ENCODE measurements at places on chromosomes 2 and 18. TPM values are rescaled to one million over a fixed set of nuclear protein-coding genes. Genes with fewer than 3 reads are reported as not detected.

Gene PLGLB1
- 9.4 TPM for total RNA-seq

DNA sequence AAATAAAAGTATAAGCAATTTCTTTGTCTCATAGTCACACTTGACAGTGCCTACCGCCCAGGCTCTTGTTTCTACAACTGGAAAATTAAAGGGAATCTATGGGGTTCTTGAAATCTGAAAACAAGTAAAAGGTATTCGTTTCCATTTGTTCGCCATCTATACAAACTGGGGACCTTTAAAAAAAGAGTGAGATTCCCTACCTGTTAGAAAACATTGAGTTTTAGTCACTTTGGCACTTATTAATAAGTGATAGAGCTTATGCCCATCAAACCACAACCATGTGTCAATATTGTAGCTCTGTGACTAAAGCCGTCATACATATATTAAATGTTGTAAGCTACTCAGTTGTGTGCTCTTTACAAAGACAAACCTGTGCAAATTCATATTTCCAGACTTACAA lies 13.2 kb downstream of the FN1 start:
- DNase-seq, result no peak

- no peak for DNase-seq
Observed at GRCh38 chr2:184685999-184686841, 87.9 kb downstream of the ZNF804A start.

GRCh38 chr2:188600536-188601210 lies 309.0 kb downstream of the GULP1 start:
- no peak for DNase-seq

DNA sequence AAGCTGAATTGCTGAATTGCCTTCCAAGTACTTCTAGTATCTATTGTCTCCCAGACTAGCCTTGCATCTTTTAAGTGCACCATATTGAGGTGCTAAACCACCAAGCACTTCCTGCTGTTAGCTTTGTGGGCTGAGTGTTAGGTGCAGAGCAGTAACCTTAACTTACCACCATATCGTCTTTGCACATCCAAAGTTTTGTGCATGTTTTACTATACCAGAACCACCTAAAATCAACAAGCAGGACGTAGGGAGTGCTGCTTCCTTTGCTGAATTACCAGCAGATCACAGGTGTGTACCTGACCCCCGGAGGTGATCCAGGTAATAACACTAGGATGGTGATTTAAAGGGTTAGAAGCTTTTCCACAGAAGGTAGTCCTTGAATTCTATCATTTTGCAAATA lies 359.9 kb upstream of the HNRNPA3 start:
- no peak for DNase-seq

DNA sequence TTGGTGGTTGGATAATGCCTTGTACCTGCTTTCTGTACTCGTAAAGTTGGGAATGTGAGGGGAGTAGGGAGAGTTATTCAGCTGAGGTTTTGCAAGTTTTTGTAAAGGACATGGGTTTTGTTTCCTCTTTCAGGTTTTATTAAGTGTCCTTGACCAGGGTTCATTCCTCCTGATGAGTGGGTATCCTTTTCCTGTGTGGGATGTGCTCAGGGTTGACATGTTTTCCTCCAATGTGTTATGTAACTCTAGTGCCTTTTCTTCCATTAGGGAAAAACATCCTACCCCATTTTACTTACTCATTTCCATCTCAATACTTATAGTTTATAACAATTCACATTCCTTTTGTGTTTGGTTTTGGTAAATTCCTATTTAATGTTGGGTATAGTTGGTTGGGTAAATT lies 48.4 kb downstream of the OTX1 start:
- no peak for DNase-seq

DNA sequence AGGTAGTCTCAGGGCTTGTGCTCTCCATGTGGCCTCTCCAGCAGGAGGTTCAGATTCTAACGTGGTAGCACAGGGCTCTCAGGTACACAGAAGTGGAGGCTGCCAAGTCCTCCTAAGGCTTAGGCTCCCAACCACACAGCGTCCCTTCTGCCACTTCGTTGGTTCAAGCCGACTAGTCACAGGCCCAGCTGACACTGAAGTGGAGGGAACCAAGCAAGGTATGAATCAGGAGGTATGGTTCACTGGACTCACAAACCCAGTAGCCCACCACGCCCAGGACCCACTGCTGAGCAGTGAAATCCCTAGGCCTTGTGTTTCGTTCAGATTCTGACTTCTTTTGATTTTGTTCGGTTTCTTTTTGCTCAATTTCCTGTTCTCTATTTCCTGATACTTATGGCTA lies 46.0 kb upstream of the SEC11C start:
- DNase-seq, result no peak

Gene MAP4K3
- total RNA-seq, result 104 TPM

GRCh38 chr2:208983486-208983885 lies 440.4 kb upstream of the MAP2 start:
- DNase-seq, result no peak

GRCh38 chr2:196783431-196784094 lies 15.9 kb downstream of the GTF3C3 start:
- DNase-seq, result no peak

DNA sequence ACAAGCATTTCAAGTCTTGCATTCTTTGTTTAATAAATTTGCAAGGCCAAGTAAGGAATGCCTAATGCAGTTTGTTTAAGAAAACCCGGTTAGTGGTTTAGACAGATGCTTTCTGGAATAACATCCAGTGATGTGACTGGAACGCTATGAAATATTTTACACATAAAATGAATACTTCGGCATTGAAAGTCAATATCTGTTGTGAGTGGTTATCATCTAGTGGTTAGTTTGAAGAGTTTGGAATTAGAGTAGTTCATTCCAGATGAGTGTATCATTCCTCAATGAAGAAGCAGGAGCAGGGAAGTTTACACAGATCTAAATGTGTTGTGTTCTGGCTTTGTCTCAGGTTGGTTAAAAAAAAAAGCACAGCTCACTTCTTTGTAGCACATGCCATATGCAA lies 608.0 kb upstream of the PIK3C3 start:
- DNase-seq, result no peak

Gene USP14
- total RNA-seq, result 27.3 TPM

DNA sequence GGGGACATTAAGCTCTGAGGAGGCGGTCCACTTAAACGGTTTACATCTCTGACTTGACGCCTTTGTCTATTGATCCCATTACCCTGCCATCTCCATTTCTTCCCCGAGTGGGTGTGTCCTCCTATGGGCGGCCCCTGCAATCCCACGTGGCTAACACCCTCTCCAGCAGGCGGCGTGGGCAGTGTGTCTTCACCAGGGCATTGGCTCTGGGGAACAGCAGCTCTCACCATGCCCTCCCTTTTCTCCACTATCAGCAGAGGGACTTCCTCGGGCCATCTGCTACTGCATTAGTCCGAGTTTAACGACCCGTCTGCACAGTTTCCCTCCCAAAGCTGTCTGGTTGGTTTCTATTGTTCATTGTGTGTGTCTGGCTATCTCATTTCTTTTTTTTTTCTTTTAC lies 511.9 kb upstream of the NRP2 start:
- no peak for DNase-seq

Gene MROH2A
- not detected for total RNA-seq

DNA sequence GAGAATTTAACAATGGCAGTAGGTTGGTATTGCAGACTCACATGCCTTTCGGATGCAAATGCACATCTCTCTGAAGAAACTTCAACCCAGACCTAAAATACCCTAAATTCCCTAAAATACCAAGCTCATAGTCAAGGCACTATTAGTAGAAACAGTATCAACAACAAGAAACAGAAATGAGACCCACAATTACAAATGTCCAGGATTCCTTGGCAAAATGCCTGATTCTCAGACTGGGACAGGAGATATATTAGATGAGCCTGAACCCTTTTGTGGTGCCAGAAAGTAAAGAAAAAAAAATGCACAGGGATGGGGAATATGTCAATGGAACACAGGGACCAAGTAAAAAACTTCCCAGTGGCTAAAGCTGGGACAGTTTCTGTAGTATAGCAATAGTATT lies 77.2 kb downstream of the NAT8 start:
- DNase-seq, result no peak

GRCh38 chr2:46097714-46098480 lies 199.3 kb upstream of the EPAS1 start:
- peak; percentile 35 for DNase-seq

GRCh38 chr2:157986761-157987160 lies 110.6 kb upstream of the ACVR1 start:
- DNase-seq, result no peak

Gene MYCN
- 70.5 TPM for total RNA-seq

DNA sequence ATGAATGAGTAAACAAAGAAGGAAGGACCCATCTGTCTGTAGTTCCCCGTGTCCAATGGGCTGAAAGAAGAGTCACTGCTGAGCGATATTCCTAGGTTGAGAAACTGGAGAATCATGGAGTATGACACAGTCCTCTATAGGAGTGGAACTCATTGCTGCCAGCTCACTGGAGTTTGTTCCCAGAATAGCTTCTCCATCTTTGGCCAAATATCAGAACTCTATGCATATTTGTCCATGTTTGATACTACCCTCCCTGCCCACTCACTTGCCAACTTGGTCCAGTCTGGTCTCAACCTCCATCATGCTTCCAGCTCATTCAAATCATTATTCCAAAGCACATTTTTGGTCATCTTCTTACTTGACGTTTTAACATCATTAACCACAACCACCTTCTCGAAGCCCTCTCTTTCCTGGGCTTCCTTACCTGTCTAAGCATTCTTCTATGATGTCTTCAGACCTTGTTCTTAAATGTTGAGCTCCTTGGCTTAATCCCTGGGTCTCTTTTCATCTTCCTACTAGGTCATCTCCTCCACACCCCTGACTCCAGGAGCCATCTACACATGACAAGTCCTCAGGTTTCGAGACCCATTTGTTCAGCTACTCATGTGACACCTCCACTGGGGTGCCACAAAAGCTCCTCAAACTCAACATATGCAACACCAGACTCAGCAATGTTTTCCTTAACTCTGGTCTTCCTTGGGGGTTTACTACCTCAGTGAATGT lies 221.6 kb downstream of the MYCN start:
- DNase-seq, result no peak

Gene KIDINS220
- 704 TPM for total RNA-seq

GRCh38 chr2:150485114-150485870 lies 2.2 kb downstream of the RND3 start:
- no peak for DNase-seq

- no peak for DNase-seq
Observed at GRCh38 chr2:176536439-176537133, 267.3 kb downstream of the MTX2 start.

DNA sequence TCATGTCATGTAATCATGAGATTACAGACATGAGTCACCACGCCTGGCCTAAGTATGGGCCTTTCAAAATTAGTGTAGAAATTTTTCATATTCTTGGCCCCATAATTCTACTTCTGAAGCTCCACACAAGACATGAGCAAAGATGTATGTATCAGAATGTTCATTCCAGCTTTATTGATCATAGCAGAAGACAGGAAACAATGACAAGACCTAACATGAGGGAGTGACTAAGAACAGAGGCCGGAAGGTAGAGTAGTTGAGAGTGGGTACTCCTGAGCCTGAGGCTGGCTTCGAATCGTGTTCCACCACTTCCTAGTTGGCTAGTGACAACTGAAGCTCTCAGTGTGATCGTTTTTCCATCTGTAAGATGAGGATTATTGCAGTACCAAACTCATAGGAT lies 89.3 kb downstream of the ARMC9 start:
- no peak for DNase-seq

DNA sequence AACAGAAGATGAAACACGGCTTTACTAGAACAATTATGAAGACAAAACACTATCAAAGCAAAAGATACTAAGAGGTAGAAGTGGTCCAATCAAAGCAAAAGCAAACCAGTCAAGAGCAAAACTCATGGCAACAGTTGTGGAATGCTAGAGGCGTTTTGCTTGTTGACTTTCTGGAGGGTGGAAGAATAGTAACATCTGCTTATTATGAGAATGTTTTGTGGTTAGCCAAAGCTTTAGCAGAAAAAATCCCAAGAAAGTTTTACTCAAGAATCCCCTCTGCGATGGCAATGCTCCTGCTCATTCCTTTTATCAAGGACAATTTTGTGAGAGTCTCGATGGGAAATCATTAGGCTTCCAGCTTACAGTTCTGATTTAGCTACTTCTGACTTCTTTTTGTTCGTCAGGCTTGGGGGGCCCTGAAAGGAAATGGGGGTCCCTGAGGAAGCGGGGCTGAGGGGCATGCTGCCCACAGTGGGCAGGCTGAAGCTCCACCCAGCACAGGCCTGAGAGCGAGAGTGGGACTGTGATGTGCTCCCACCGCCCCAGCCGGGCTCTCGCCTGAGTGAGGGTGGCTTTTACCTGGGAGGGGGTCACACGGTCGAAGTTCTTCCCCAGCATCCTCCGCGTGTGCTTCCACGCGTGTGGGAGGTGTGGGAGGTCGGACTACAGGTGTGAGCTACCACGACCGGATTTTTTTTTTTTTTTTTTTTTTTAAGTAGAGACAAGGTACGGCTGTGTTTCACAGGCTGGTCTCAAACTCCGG lies 49.0 kb upstream of the MC4R start:
- DNase-seq, result no peak

GRCh38 chr2:217412277-217412676 lies 552.4 kb upstream of the TNP1 start:
- no peak for DNase-seq

GRCh38 chr2:136211701-136212100 lies 93.8 kb upstream of the CXCR4 start:
- DNase-seq, result no peak

- DNase-seq, result no peak
Observed at GRCh38 chr18:24987303-24988252, 364.4 kb downstream of the ZNF521 start.

- no peak for DNase-seq
Observed at GRCh38 chr18:69387186-69387585, 13.5 kb upstream of the DOK6 start.

- DNase-seq, result no peak
Observed at GRCh38 chr2:230734247-230735175, 21.9 kb downstream of the CAB39 start.

- no peak for DNase-seq
Observed at GRCh38 chr2:216739035-216739434, 43.7 kb upstream of the IGFBP5 start.

- no peak for DNase-seq
Observed at GRCh38 chr18:69866212-69866611, 81.5 kb downstream of the CD226 start.

Gene FBXO36
- total RNA-seq, result 7.3 TPM

Gene NMUR1
- total RNA-seq, result 0.41 TPM

Gene ATP9B
- 51.4 TPM for total RNA-seq

Gene CCDC85A
- total RNA-seq, result 31.0 TPM

DNA sequence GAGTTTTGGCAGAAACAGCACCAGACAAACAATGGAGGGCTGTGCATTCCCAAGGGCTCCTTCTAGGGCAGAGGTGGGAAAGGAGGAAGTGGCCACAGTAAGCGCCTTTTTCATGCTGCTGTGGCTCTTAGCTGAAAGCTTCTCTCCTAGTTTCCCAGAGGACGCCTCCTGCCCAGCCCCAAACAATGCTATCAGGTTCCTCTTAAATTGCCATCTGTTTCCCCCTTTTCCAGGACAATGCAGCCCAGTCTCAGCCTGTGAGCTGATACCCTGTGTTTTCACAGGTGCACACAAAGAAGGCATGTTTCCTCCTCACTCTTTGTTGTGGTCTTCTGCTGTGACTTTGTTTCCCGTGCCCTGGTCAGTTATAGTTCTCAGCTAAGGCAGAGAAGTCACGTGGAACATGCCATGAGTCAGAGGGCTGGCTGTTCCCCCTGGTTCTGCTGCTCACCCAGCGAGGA lies 5.4 kb upstream of the FAM124B start:
- DNase-seq, result no peak

GRCh38 chr2:5057891-5058351 lies 634.3 kb upstream of the SOX11 start:
- no peak for DNase-seq

Gene CCDC74A
- total RNA-seq, result 4.5 TPM
